ENCODE measurements at places on chromosomes 12 and 14. TPM values are rescaled to one million over a fixed set of nuclear protein-coding genes. Genes with fewer than 3 reads are reported as not detected.
A peak's percentile ranks its signal among the peaks of the same experiment; 100 is the strongest.

Gene CYP46A1
- total RNA-seq = 0.13 TPM

Gene CIDEB
- 39.6 TPM for total RNA-seq

Gene ARG2
- total RNA-seq = 6.8 TPM

- peak overlapping the region; percentile 91 for H3K27ac ChIP-seq
- no peak for DNase-seq
- H3K4me1 ChIP-seq = peaks cover 94% of the 10 kb centered on the region
- peak overlapping the region; percentile 78 for H3K4me3 ChIP-seq
Observed at GRCh38 chr14:22515929-22516328, 73.1 kb downstream of the DAD1 start.

GRCh38 chr12:44647917-44648690 is 228.0 kb downstream of the NELL2 start:
- no peak overlapping the region for H3K27ac ChIP-seq
- H3K4me3 ChIP-seq = no peak overlapping the region
- no peaks in the 10 kb centered on the region for H3K27me3 ChIP-seq

DNA sequence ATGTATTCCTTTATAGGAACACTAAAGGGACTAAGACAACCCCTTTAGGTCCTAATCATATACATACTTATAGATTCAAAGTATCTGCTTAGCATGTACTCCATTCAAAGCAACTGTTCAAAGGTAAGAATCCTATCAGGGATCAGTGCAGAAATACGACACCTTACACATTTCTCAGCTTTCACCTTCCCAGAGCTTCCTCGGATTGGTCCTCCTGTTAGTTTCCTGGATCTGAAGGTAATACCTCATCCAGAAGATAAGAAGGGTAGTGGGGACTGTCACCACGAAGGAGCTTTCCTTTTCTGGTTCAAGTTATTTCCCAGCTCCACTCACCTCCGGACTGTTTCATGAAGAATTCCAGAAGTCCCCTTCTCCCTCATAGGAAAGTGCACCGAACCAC is 38.0 kb downstream of the RCOR1 start:
- H3K27me3 ChIP-seq = no peaks in the 10 kb centered on the region
- peaks cover 18% of the 10 kb centered on the region for H3K4me1 ChIP-seq
- no peak for DNase-seq
- H3K4me3 ChIP-seq = no peak overlapping the region
- H3K27ac ChIP-seq = no peak overlapping the region

GRCh38 chr14:87434680-87435079 is 558.3 kb downstream of the GALC start:
- no peak overlapping the region for H3K4me3 ChIP-seq
- no peaks in the 10 kb centered on the region for H3K36me3 ChIP-seq
- H3K27ac ChIP-seq = no peak overlapping the region
- no peak for DNase-seq

DNA sequence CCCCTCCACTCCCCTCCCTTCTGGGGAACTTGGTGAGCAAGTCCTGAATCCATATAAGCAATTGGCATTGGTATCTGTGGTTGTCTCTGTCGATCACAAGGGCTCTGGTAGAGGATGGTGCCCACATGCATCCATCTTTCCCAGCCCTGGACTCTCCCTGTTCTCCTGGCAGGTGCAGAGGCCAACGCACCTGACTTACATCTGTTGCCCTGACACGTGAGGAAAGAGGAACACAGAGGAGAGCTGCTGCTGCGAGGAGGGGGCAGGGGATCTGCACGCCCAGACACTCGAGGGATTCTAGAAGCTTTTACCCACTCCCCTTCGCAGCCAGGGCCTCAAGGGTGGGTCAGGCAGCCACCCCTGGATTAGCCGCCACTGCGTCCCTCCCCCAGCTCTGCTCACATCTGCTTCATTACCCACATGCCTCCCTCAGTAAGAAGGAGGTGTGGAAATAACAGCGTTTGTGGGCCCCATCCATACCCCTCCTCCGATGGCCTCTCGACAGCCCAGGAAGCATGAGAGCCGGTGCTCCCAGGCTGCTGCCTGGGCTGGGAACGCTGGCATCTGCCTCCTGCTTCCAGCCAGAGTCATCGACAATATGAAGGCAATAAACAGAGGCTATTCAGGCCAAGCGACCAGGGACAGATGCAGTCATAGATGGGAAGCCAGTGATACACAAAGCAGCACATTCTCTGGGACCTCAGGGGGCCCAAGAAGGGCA is 56.5 kb downstream of the KDM2B start:
- H3K4me1 ChIP-seq = peaks cover 11% of the 10 kb centered on the region
- H3K27me3 ChIP-seq = no peaks in the 10 kb centered on the region
- no peak overlapping the region for H3K4me3 ChIP-seq

DNA sequence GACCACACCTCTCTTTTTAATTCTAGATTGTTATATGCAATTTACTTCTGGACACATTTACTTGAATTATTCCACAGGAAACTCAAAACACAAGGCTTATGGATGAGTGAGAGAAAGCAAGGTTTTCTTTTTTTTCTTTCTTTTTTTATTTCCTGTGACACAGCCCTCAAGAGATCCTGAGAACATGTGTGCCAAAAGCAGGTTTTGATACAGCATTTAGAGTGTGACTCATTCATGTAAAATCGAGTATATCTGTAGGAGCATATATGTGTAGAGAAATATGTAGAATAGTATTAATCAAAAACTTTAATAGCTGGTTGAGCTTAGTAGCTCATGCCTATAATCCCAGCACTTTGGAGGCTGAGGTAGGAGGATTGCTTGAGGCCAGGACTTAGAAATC is 4.4 kb upstream of the MAX start:
- DNase-seq = no peak
- H3K36me3 ChIP-seq = peaks cover 4% of the 10 kb centered on the region
- H3K4me1 ChIP-seq = peaks cover 11% of the 10 kb centered on the region
- no peak overlapping the region for H3K4me3 ChIP-seq
- H3K27ac ChIP-seq = no peak overlapping the region
- peaks cover 7% of the 10 kb centered on the region for H3K27me3 ChIP-seq

GRCh38 chr12:92504594-92504981 is 198.2 kb upstream of the PLEKHG7 start:
- peaks cover 14% of the 10 kb centered on the region for H3K36me3 ChIP-seq
- no peaks in the 10 kb centered on the region for H3K27me3 ChIP-seq
- peaks cover 46% of the 10 kb centered on the region for H3K4me1 ChIP-seq
- no peak overlapping the region for H3K4me3 ChIP-seq

DNA sequence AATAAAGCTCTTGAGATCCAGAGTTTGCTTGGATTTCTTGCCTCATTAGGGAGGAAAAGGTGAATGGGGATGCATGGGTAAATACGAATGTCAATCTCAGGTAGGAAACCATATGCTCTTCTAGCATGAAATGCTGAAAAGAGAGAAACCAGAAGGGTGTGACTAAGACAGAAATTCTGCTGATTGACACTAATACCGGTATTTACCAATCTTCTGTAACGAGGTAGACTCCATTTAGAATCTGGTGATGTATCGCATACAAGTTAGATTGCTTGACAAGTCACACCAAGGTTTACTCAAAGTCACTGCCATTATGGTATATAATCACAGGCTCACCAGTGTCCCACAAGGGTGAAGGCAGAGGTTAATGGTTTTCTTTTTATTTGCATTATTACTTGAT is 337.9 kb downstream of the NRXN3 start:
- H3K36me3 ChIP-seq = no peaks in the 10 kb centered on the region
- no peaks in the 10 kb centered on the region for H3K4me1 ChIP-seq
- no peaks in the 10 kb centered on the region for H3K27me3 ChIP-seq
- DNase-seq = no peak
- H3K27ac ChIP-seq = no peak overlapping the region
- no peak overlapping the region for H3K4me3 ChIP-seq

DNA sequence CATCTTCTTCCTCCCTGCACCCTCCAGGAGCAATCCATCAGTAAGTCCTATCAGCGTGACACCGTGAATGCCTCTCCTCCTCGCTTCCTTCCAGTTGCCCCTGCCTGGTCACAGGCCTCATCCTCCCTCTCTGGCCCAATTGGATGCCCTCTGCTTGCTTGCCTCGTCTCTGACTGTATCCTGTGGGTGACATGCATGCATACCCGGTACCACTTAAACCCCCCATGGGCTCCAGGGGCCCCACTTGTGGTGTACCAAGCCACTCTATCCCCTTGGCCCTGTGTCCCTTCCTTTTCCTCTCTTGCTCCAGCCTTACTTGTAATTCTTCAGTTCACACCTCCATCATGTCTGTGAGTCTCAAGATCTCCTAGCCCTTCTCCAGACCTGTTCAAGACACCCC is 106.0 kb upstream of the RTL1 start:
- H3K4me3 ChIP-seq = no peak overlapping the region
- DNase-seq = no peak
- H3K36me3 ChIP-seq = no peaks in the 10 kb centered on the region
- peaks cover 3% of the 10 kb centered on the region for H3K27me3 ChIP-seq
- H3K27ac ChIP-seq = no peak overlapping the region

- no peaks in the 10 kb centered on the region for H3K4me1 ChIP-seq
- no peaks in the 10 kb centered on the region for H3K36me3 ChIP-seq
- peaks cover 5% of the 10 kb centered on the region for H3K27me3 ChIP-seq
- H3K4me3 ChIP-seq = no peak overlapping the region
- H3K27ac ChIP-seq = no peak overlapping the region
Observed at GRCh38 chr12:29428633-29429032, 47.7 kb upstream of the ERGIC2 start.

DNA sequence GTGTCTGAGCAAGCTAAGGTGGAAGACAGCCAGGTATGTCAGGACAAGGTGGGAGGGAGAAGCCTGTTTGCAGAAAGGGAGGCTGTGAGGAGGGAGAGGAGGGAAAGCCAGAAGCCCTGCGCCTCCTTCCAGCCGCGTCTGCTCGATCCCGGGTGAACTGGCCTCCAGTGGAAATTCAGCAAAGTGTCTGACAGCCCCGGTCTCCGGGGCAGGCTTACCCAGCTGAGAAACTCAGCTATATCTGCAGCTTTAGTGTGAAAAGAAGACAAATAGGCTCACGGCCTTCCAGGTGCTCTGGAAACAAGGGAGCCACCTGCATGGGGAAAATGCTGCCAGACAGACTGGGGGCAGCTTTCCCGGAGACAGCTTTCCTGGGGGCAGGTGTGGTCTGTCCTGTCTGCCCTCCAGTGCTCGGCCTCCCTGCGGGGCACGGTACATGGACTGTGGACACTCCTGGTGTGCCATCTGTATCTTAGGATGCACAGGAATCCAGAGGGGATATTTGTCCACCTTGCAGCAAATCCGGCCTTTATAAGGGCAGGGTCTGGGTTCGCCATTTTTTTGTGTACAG is 6.3 kb downstream of the RFLNA start:
- H3K27ac ChIP-seq = no peak overlapping the region
- DNase-seq = no peak
- H3K4me3 ChIP-seq = no peak overlapping the region
- no peaks in the 10 kb centered on the region for H3K36me3 ChIP-seq
- peaks cover 14% of the 10 kb centered on the region for H3K27me3 ChIP-seq

DNA sequence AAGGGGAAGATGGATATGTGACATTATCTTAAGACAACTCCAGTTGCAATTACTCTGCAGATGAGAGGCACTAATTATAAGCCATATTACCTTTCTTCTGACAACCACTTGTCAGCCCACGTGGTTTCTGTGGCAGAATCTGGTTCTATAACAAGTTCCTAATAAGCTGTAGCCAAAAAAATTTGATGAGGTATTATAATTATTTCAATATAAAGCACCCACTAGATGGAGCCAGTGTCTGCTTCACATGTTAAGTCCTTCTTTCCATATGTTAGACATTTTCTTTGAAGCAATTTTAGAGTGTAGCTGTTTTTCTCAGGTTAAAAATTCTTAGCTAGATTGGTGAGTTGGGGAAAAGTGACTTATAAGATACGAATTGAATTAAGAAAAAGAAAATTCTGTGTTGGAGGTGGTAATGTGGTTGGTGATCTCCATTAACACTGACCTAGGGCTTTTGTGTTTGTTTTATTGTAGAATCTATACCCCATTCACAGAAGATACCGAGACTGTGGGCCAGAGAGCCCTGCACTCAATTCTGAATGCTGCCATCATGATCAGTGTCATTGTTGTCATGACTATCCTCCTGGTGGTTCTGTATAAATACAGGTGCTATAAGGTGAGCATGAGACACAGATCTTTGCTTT is 36.9 kb downstream of the PSEN1 start:
- H3K36me3 ChIP-seq = peaks cover 70% of the 10 kb centered on the region
- no peaks in the 10 kb centered on the region for H3K27me3 ChIP-seq
- no peak overlapping the region for H3K27ac ChIP-seq
- no peak overlapping the region for H3K4me3 ChIP-seq
- no peak for DNase-seq

DNA sequence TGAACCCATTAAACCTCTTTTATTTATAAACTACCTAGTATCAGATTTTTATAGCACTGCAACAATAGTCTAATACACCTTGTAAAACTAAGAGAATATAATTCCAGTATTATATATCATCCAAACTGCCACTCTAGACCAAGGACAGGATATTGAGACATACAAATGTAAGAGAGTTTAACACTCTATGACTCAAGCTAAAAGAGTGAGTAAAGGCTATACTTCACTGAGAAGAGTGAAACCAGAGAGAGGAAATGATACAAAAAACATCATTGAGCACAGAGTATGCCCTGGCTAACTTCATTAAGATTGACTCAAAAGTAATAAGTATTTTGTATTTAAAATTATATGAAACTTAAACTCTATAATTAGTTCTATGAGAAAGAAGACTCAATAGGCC is 1951.9 kb upstream of the SEL1L start:
- H3K4me1 ChIP-seq = no peaks in the 10 kb centered on the region
- H3K27me3 ChIP-seq = no peaks in the 10 kb centered on the region
- no peak overlapping the region for H3K4me3 ChIP-seq
- H3K36me3 ChIP-seq = no peaks in the 10 kb centered on the region
- no peak for DNase-seq
- H3K27ac ChIP-seq = no peak overlapping the region

DNA sequence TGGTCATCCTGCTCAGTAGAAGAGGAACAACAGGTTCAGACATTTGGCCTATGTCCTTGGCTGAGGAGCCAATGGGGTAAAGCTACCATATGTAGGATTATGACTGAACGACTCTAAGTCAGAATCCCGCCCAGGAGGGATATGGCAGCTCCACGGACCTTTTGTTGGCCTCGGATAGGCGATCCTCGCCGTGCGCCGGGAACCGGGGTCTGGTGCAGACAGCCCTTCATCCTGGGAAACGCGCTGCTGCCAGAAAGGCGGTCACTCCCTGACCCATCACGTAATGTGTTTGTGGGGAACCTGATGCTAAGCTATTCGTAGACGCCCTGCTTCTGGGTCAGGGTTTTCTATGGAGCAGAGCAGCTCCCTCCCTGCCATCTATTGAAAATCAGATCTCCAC is 178.9 kb upstream of the ALG10B start:
- H3K27ac ChIP-seq = no peak overlapping the region
- DNase-seq = no peak
- H3K4me1 ChIP-seq = peaks cover 12% of the 10 kb centered on the region
- H3K36me3 ChIP-seq = no peaks in the 10 kb centered on the region
- no peaks in the 10 kb centered on the region for H3K27me3 ChIP-seq

DNA sequence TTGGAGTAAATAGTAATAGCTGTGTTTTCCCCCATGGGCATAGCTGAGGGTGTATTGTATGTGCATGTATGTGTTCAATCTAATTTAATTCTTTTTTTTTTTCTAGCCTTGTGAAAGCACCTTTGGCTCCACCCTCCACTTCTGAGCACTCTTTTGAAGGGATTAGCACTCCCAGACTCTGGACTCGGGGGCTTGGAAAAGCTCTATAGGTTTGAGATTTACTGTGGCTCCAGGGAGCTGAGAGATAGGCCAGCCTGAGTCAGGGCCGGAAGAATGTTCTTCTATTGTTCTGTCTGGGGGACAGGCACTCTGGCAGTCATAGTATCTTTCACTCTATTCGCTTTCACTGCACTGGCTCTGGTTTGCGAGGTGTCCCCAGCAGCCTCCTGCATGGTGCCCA is 540.0 kb upstream of the TBX3 start:
- no peaks in the 10 kb centered on the region for H3K4me1 ChIP-seq
- DNase-seq = no peak
- H3K4me3 ChIP-seq = no peak overlapping the region
- no peaks in the 10 kb centered on the region for H3K36me3 ChIP-seq
- no peak overlapping the region for H3K27ac ChIP-seq
